NCI-H1930 (cell line): ENCODE measurements at places on chromosomes 5 and 9.
A peak's percentile ranks its signal among the peaks of the same experiment; 100 is the strongest.

DNA sequence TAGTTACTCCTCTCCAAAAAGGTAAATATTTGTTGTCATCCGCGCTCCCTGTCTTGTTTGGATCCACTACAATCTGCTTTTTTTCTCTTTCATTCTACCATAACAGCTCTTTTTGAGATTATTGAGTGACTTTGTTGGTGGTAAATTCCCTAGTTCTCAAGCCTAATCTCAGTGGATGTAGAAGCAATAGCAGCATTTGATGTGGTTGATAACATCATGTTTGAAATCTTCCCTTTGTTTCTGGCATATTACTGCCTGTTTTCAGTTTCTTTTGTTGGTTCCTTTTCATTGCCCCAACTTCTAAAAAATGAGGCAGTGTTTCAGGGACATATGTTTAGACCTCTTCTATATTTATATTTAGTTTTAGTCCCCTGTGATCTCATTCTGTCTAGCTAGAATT, 8.9 kb downstream of the CDC42SE2 start:
- DNase-seq: no peak

GRCh38 chr5:5270958-5271785, 131.0 kb downstream of the ADAMTS16 start:
- DNase-seq: no peak

DNA sequence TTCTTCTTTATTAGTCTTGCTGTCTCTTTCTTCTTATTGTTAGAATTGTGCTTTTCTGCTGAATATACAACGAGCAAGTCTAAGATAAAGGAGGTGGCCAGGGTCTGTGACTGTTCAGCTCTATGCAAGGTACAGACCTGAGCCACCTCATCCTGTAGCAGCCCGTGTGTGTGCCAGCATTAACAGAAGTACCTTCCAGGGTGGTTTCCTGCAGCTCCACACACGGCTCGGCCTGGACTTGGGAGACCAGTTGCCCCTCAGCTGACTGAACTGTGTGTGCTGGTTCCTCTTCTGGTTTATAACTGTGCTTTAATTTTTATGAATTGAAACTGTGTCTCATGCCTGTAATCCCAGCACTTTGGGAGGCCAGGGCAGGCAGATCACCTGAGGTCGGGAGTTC, 70.5 kb downstream of the FBXL7 start:
- DNase-seq: no peak

DNA sequence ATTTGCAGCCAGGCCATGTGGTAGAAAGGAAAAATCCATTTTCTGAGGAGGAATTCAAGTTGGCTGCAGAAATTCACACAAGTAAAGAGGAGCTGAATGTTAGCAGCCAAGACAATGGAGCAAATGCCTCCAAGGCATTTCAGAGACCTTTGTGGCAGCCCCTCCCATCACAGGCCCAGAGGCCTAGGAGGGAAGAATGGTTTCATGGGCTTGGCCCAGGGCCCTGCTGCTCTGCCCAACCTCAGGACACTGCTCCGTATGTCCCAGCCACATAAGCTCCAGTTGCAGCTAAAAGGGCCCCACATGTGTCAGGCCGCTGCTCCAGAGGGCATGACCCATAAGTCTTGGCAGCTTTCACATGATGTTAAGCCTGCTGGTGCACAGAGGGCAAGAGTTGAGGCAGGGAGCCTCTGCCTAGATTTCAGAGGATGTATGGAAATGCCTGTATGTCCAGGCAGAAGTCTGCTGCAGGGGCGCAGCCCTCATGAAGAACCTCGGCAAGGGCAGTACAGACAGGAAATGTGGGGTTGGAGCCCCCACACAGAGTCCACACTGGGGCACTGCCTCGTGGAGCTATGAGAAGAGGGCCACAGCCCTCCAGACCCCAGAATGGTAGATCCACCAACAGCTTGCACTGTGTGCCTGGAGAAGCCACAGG, 144.2 kb upstream of the EPB41L4A start:
- no peak for DNase-seq

GRCh38 chr9:132141344-132141947, 20.4 kb upstream of the NTNG2 start:
- DNase-seq: no peak

GRCh38 chr5:173229382-173229959, 5.5 kb downstream of the NKX2-5 start:
- no peak for DNase-seq

GRCh38 chr5:180648658-180649296, 623 bp downstream of the FLT4 start:
- DNase-seq: peak; percentile 28

DNA sequence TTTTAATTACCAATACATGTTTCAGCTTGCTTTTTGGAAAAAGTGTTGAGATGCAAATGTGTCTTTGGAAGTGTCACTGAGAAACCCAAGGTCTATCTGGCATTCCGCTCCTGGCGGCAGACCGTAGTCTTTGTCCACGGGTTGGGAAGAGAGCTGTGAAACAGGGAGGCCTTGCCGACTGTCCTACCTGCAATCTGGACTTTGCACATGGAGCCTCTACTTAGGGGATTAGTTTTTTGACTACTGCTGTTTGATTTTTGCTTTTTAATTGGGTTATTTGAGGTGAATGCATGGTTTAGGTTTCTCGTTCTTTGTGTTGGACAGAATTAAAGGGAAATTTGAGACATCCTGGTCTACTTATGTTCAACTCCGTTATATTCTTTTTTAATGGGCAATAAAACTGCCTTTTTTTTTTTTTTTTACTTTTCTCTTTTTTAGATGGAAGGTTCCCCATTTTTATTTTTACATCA, 25.7 kb downstream of the TRIO start:
- no peak for DNase-seq

GRCh38 chr5:131276072-131276471, 12.2 kb downstream of the CDC42SE2 start:
- no peak for DNase-seq

- no peak for DNase-seq
Measured at GRCh38 chr9:134800791-134801339, 79.7 kb upstream of the FCN2 start.

GRCh38 chr5:164048359-164048926, 543.0 kb downstream of the MAT2B start:
- no peak for DNase-seq

- DNase-seq: no peak
Measured at GRCh38 chr5:134877159-134877558, 3.0 kb downstream of the TXNDC15 start.

GRCh38 chr5:169149317-169149716, 151.6 kb downstream of the SLIT3 start:
- DNase-seq: no peak

GRCh38 chr5:93130624-93131490, 450.2 kb downstream of the NR2F1-AS1 start:
- no peak for DNase-seq

DNA sequence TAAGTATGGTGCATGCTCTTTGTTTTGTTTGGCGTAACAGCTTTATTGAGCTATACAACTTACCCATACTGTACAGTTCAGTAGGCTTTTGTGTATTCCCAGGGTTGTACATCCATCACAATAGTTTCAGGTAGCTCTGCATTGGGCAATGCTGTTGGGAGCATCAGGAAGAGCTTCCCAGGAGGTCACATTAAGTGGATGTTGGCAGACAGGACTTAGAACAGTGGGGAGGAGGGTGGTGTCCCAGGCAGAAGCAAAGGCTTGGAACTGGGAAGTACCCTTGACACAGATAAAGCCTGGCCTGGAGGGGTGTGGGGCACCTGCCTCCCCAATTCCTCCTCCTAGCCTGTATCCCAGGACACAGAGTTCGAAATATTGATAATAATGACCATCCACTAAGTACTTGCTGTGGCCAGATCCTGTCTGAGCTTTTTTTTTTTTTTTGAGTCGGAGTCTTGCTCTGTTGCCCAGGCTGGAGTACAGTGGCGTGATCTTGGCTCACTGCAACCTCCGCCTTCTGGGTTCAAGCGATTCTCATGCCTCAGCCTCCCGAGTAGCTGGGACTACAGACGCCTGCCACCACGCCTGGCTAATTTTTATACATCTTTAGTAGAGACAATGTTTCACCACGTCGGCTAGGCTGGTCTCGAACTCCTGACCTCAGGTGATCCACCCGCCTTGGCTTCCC, 1.3 kb downstream of the BBLN start:
- DNase-seq: no peak

DNA sequence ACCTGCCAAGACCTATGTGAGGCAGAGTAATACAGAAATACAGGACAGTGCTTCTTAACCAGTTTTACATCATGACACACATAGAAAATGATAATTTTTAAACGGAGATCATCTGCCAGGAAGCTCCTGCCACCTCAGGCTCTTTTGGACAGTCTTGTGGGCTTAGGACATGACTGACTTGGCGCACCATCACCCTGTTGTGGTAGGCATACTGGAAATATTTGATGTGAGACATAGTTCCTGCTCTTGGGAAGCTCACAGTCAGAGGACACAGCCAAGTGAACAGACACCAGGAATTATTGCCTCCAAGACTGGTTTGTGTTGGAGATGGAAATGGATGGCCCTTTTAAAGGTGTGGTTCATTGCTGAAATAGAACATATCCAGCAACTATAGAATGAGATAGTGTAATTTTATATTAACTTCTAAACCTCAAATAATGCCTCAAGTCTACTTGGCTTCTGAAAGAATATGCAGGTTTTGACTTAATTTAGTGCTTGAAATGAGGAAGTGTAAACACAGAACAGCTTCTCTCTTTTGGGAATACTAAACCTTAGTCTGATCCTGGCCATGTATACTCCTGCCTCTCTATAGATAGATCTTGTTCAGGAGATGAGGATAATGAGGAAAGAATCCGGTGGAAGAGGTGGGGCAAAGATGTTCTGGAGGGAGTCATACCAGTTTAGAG, 19.7 kb downstream of the CPEB4 start:
- no peak for DNase-seq

- DNase-seq: no peak
Measured at GRCh38 chr5:160289721-160290120, 22.6 kb downstream of the CCNJL start.

DNA sequence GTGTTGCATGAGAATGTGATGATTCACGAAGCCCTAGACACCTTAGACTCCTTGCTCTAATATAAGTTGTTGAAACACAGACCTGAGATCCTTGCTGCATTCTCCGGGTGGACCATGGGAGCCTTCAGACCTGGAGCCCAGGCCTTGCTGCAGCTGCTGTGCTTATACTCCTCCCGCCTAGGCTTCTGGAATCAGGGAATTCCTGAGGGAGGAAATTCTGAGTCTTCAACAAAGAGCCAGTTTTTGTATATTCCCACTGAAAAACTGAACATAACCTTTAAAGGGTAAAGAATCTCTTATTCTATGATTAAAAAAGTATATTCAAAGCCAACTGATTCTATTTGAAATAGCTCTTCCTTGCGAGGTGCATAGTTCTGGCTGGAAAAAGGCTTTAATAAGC, 245.1 kb upstream of the ELAVL2 start:
- no peak for DNase-seq

- DNase-seq: no peak
Measured at GRCh38 chr9:98867103-98867428, 59.6 kb downstream of the GALNT12 start.

DNA sequence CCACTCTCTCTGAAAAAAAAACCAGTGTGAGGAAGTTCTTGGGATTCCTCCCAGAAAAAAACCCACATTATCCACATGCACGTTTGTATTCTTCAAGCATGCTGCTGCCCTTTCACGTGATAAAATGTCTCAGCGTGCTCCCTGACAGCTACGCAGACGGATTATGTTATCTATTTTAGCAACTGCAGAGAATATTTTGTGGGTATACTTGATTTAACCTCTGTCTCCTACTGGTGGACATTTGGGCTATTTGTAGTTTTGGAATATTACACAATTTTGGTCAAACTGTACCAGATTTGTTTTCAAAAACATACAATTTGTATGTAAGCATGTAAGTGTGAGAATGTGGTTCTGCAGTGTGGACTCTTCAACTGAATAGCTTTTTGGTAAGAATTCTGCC, 10.7 kb downstream of the PRRC2B start:
- no peak for DNase-seq

DNA sequence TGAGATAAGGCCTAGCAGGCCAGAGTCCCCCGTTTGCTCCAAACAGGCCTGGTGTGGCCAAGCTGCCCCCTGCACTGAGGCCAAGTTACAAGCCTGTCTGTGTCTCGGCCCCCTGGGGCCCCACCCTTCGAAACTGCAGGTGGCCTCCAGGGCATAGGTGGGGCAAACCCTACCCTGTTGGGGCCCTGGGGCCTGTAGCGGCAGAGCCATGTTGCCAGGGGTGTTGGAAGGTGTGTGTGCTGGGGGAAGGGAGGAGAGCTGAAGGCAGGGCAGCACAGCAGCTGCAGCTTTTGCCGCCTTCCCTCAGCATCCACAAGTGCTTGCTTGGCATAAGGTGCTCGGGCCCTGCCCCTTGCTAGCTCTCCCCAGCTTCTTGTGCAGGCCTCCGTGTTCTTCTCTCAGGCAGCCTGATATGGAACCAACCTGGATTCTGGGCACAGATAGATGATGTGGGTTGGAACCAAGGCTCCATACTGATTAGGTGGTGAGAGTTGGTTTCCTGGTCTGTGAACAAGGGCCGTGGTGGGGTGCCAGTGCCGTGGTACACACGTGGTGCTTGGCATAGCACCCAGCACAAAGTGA, 12.7 kb downstream of the IRF1 start:
- DNase-seq: no peak

- no peak for DNase-seq
Measured at GRCh38 chr5:59525311-59525710, 368.2 kb downstream of the PDE4D start.

- DNase-seq: no peak
Measured at GRCh38 chr5:32172923-32173266, 1.2 kb downstream of the GOLPH3 start.

DNA sequence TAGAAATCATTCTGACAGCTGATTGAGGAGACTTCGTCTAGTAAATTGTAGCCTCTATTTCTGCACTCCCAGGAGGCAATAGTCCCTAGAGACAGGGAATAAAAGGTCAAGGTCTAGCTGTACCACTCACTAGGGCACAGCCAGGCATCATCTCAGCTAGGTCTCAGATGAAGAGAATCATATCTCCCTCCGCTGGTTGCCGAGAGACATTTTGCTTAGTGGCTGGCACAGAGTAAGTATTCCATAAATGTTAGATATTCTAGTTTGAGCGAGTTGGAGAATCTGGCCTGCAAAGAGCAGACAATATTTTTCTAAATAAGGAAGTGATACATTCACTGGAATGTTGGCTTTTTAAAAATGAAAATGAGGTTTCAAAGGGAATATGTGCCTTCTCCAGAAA, 180.4 kb upstream of the ACTBL2 start:
- no peak for DNase-seq

- DNase-seq: no peak
Measured at GRCh38 chr9:27047136-27047535, 41.7 kb upstream of the LRRC19 start.

GRCh38 chr5:6501701-6502100, 53.0 kb downstream of the UBE2QL1 start:
- no peak for DNase-seq

- DNase-seq: no peak
Measured at GRCh38 chr5:151622367-151623088, 31.4 kb upstream of the FAT2 start.

DNA sequence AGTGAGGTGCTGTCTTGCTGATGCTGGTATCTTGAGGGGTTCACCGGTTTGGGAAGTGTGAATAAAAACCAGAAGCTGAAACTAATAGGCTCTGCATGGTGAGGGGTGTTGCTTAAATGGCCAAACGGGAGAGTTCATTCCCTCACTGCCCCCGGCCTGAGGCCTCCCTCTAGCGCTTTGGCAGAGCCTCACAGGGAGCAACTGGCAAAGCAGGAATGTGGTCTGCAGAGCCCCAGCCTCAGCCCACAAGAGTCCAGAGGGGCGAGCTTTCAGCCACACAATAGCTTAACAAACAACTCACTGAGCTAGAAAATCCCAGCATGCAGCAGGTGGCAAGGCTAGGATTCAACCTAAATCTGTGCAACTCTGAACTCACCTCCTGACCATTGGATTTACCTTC, 234.8 kb downstream of the MED10 start:
- DNase-seq: no peak

GRCh38 chr9:133148199-133149129, 15.2 kb downstream of the GBGT1 start:
- no peak for DNase-seq
